AG09309 (cell line): ENCODE measurements at places on chromosomes 2 and 18.

DNA sequence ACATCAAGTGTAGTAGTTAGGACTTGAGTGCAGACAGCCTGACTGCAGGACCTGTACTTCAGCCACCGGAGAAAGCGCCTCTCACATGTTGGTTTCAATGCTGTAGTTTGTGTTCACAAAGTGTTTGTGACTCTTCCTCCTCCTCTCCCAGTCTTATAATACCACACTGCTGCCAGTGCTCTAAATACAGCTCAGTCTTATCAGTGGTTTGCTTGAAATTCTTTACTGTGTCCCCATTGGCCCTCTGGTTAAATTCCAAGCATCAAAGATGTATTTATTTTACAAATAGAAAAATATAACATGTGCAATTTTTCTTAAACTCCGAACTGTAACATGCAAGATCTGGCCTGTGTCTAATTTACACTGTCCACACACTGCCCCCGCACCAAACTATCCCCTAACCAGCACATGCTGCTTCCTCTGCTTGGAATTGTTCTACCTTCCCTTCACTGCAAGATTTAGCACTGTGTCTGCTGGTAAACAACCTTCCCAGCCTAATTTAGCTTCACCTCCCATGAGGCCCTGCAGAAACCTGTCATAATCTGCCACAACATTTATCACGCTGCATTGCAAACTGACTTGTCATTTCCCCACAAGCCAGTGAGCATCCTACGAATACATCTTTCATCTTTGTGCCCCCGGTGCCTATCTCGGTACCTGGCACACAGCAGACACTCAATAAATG is 77.1 kb downstream of the SUMO1 start:
- DNase-seq, result no peak

DNA sequence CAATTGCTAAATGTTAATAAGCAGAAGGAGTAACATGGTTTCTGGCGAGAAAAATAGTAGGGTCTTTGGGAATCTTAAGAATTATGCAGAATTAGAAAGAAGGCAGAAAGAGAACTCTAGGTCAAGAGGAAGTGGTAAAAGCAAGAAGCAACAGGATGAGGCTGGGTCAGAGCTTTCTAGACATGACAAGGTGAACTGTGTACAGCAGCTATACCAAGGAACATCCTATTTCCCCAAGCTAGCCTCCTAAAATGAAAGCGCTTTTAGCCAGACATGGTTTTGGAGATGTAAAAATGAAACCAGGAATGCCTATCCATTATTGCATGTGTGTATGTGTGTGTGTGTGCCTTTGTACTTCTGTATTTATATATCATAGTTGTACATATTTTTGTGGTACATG is 42.3 kb upstream of the STAT1 start:
- no peak for DNase-seq

DNA sequence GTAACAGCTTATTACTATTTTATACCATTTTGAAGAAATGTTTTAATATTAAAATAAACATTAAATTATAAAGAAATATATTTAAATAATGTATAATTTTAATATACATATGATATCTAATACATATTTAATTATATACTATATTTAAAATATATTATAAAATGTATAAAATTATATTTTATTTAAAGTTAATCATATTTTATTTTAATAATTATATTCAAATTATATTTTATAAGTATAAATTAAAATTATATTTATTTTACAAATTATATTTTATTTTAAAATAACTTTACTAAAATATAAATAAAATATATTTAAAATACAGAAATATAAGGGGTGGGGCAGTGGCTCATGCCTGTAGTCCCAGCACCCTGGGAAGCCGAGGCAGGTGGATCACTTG is 2.1 kb downstream of the CRYGD start:
- no peak for DNase-seq

- no peak for DNase-seq
Measured at GRCh38 chr2:195818106-195818505, 161.1 kb downstream of the SLC39A10 start.

DNA sequence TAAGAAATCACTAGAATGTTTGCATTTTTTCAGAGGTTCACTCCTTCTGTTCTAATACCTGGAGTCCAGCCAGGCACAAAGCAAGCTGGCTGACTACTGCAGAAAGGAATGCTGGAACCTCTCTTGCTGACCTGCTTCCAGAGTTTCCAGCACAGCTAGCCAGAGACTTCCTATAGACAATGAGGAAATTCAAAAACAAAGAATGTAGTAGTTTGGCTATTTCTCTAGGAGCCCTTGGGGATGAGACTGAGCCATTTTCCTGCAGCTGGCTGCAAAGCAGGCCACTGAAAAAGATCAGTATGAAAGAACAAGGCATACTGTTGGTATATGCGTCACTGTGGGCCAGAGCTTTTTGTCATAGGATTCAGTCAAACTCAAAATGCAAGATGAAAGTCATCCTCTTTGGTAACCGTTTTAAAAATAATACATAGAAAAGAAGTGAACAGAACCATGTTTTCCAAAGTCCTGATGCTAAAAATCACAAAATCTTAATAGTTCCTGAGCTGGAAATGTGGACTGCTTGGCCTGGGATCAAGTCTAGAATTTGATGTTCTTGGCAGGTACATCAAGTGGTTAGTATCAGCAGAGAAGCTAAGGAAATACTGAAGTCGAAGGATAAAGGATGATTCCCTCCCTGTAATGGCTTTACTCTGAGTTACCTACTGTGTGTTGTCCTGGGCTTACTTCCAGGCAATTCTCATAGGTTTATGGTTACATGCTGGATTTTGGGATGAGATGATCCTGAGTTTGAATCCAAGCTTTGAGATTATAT is 9.0 kb upstream of the DSEL start:
- peak; percentile 95 for DNase-seq

- no peak for DNase-seq
Measured at GRCh38 chr18:58194028-58194427, 150.0 kb downstream of the NEDD4L start.

DNA sequence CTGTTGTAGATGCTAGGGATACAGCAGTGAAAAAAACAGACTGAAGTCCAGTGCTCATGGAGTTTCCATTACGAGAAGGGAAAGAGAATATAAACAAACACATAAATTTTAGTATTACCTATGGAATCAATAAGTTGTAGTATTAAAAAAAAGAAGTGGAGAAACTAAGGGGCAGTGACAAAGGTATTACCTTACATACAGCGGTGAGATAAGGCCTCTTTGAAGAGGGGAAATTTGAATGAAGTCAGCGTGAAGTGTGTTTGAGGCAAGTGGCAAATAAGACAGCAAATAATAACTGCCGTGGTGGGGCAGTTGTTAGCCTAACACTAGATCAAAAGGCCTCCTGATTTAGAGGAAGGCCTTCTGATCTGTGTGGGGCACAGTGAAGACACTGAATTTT is 57.9 kb downstream of the TLK1 start:
- no peak for DNase-seq

- DNase-seq, result no peak
Measured at GRCh38 chr2:235314371-235314930, 179.4 kb upstream of the AGAP1 start.

- no peak for DNase-seq
Measured at GRCh38 chr2:154886316-154886715, 187.8 kb downstream of the KCNJ3 start.

- DNase-seq, result no peak
Measured at GRCh38 chr2:234672498-234673150, 175.7 kb upstream of the ARL4C start.

- no peak for DNase-seq
Measured at GRCh38 chr18:69626643-69627242, 226.1 kb downstream of the DOK6 start.

DNA sequence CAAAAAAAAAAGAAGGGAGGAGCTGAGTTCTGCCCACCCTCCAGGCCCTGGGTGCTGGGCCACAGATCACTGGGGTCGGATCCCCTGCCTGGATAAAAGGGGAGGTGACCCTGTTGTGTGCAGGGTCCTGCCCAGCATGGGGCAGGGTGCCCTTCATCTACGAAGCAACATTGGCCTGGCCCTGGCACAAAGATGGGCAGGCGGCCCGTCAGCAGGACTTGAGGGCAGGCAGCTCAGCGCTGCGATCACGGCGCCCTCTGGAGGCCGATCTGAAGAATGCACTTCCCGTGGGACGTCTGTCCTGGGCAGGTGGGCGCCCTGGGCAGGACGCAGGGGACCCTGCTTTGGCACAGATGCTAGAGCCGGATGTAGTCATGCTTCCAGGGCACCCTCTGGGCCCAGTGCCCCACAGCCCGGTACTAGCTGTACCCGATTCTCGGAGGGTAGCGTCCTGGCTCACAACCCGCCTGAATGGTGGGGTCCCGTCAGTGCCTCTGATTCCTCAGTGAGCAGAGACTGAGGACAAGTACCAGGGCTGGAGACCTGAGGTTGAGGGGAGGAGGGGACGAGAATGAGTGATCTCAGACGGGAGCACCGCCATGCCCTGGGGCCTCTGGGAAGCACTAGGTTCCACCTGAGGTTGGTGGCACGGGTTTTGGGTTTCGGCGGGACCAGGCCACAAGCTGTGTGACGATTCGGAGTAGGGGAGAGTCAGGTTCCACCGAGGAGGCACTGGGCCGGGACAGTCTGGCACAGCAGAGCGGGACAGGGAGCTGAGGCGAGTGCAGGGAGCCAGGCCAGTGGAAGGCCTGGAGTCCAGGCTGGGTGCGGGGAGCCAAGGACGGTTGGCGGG is 18.0 kb downstream of the ARID5A start:
- DNase-seq, result no peak

DNA sequence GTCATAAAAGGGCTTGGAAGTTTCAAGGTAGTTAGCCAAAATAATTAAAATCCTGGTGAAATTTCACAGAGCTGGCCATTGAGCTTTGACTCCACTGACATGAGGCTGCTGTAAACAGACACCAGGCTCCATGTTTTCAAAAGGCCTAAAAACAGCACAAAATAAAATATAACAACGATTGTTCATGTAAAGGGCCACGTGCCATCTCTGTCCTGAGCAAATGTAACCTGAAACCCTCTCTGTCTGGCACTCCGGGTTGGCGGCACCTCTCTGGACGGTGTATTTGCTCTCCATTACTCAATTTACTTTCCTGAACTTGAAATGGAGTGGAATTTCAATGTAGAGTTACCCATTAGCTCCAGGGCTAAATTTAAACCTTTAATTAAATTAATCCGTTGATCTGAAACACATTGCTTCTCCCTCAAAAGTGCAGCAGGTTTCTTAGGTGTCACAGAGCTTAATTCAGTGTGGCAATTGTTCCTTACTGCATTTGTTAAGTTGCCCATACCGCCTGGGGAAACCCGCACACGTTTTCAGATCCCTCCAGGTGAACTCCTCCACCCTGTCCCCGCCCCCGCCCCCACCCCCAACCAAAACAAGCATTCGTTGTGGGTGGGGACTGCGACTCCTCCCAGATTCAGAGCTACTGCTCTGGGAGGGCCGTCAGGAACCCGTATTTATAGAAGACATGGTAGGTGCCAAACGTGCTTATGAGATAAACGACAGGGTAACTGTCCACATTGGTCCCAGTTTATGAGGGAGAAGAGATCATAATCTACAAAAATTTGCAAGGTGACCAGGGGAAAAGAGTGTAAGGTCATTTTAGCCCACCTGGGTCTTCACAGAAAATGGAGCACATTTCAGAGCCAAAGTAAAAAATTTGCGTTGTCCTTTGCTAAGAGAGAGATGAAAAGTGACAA is 1.2 kb upstream of the CABLES1 start:
- no peak for DNase-seq

- no peak for DNase-seq
Measured at GRCh38 chr2:111919365-111919764, 21.0 kb downstream of the MERTK start.

DNA sequence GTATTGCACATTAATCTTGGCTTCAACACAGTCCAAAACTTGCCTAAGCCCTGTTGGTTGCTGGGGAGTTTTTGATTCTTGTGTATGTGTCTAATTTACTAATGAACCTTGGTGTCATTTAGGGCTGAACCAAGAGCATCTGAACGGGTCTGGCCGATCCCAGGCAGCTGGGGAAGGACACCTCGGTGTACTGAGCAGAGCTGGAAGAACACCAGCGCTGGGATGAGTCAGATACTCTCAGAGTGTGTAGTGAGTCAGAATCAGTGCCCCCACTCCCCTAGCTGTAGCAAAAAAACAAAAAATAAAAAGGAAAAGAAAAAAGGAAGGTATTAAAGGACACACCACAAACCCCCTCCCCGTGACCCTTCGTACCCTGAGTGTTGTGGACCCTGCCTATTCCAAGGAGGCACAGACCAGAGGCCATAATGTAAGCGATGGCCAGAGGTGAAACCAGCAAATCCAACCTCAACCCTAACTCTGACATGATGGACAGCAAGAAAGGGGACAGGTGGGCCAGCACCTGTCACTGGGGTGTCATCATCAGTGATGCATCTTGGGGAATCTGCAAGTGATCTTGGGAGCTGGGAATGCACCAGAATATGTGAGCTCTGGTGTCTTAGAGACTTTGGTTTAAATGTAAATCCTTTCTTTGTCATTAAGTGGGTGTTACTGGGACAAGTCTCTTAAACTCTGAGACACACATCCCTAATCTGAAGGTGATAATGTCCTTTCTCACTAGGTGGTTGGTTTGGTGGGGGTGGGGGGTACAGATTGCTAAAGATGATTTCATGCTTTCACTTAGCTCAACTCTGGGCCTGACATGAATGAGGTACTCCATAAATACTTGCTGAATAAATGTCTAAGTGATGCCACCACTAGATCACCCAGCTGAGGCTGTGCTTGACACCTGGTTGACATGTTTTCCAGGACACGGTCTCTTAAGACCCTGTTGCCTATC is 34.2 kb upstream of the NCOA1 start:
- DNase-seq, result peak; percentile 20

DNA sequence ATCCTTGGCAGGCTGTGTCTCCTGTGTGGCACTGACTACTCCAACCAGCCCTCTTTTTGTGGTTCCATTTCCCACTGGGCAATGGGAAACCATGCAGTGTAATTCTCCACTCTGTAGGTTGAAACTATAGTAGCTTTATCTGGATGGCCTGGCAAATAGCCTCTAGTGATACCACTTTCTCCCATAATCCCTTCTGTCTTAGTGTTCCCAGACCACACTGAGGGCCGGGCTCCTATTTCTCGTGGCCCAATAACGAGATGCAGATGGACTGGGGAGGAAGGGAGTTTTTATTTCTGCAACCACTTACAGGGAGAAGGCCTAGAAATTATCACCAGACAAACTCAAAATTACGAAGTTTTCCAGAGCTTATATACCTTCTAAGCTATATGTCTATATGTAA is 24.7 kb downstream of the SKA1 start:
- DNase-seq, result no peak

- DNase-seq, result no peak
Measured at GRCh38 chr18:78496079-78496478, 483.5 kb upstream of the SALL3 start.

DNA sequence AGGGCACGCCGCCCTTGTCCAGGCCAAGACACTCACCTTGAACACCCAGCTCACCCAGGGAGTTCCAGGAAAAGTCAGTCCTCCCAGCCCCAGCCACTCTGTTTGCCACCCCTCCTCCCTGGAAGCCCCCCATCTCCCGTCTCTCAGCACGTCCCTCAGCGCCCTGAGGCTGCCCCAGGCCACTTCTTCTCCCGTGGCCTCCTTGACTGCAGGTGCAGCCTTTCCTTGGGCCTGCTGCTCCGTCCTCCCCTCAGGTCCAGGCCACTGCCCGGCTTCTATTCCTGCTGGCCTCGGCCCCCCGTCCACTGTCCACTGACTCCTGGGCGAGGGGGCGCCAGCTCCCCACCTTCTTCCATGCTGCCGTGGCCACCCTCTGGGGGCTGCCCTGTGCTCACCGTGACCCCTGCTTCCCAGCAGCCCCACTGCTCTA is 239.1 kb downstream of the HDAC4 start:
- no peak for DNase-seq
